Activated naive CD4-positive, alpha-beta T cell treated with anti-CD3 and anti-CD28 coated beads, Interleukin-2, amount 10 ng/mL, durations not matched to agents 7 days and 5 days (primary cell): ENCODE measurements at places on chromosomes 2 and 18.

- H3K36me3 ChIP-seq: no peaks in the 10 kb centered on the region
- no peak overlapping the region for H3K27ac ChIP-seq
- no peaks in the 10 kb centered on the region for H3K4me1 ChIP-seq
- no peak for DNase-seq
- H3K4me3 ChIP-seq: no peak overlapping the region
These were observed 356.6 kb downstream of the RIT2 start for GRCh38 chr18:42758852-42759251.

DNA sequence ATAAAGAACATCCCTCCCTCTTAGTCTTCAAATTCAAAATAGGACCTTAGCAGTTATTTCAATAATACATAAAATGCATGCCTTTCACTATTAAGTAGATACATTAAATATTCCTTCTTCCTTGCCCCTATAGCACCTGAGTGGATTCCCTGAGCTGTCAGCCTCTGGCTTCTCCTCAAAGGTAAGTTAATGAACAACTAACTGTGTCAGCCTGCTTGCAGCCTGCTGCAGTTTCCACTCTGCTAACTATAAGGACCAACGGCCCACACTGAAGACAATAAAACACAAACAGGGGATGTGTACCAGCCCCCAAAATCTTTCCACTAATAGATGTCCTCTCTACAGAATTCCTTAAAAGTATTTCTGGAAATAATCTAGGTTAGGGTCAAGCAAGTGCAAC, 5.0 kb downstream of the KCTD1 start:
- peaks cover 20% of the 10 kb centered on the region for H3K4me1 ChIP-seq
- H3K36me3 ChIP-seq: peaks cover 7% of the 10 kb centered on the region
- H3K27me3 ChIP-seq: peaks cover 17% of the 10 kb centered on the region
- DNase-seq: no peak
- no peak overlapping the region for H3K27ac ChIP-seq

DNA sequence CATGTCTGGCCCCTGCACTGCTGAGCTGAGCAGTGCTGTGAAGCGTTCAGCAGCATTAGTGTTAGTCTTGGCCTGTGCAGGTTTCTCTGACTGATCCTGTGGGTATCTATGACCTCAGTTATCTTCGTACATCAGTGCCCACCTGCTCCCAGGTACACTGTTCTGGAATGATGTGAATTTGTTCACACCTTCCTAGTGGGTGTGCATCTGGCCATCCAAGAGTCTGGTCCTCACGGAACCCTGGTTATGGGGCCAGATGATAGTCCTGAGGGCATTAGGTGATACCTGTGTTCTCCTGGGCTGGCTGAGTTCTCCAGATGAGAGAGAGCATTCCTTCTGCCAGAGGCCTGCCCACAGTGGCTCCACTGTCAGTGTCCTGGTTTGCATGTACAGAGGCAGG, 57.2 kb downstream of the INPP4A start:
- DNase-seq: no peak
- H3K36me3 ChIP-seq: peaks cover 77% of the 10 kb centered on the region
- no peaks in the 10 kb centered on the region for H3K27me3 ChIP-seq

DNA sequence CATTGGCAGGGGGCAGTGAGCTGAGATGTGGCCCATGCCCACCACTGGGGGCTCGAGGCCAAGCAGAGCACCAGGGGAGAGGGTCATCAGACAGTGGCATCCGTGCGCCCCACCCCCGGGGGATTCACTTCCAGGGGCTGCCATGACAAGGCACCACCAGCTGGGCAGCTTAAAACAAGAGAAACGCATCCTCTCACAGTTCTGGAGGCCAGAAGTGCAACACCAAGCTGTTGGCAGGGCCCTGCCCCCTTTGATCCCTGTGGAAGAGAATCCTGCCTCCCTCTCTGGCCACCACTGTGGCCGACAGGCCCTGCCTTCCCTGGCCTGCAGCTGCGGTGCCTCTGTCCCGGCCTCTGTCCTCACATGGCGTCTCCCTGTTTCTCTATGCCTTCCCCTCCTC, 187.7 kb upstream of the ID2 start:
- DNase-seq: no peak
- H3K4me3 ChIP-seq: no peak overlapping the region
- no peaks in the 10 kb centered on the region for H3K36me3 ChIP-seq
- peaks cover 42% of the 10 kb centered on the region for H3K27me3 ChIP-seq
- H3K27ac ChIP-seq: no peak overlapping the region
- peaks cover 19% of the 10 kb centered on the region for H3K4me1 ChIP-seq

GRCh38 chr2:170827841-170828532, 11.3 kb downstream of the GAD1 start:
- H3K27me3 ChIP-seq: peaks cover 88% of the 10 kb centered on the region
- no peak overlapping the region for H3K4me3 ChIP-seq
- H3K27ac ChIP-seq: no peak overlapping the region
- peaks cover 2% of the 10 kb centered on the region for H3K36me3 ChIP-seq
- no peak for DNase-seq
- peaks cover 2% of the 10 kb centered on the region for H3K4me1 ChIP-seq

GRCh38 chr2:121202541-121203310, 82.3 kb downstream of the TFCP2L1 start:
- H3K27ac ChIP-seq: no peak overlapping the region
- no peaks in the 10 kb centered on the region for H3K4me1 ChIP-seq
- no peak for DNase-seq
- H3K36me3 ChIP-seq: no peaks in the 10 kb centered on the region
- peaks cover 5% of the 10 kb centered on the region for H3K27me3 ChIP-seq

- peaks cover 4% of the 10 kb centered on the region for H3K27me3 ChIP-seq
- no peak overlapping the region for H3K4me3 ChIP-seq
- peaks cover 33% of the 10 kb centered on the region for H3K4me1 ChIP-seq
These were observed 38.7 kb upstream of the POMC start for GRCh38 chr2:25207078-25207545.

- H3K27ac ChIP-seq: no peak overlapping the region
- no peaks in the 10 kb centered on the region for H3K4me1 ChIP-seq
- H3K27me3 ChIP-seq: peaks cover 16% of the 10 kb centered on the region
- no peak overlapping the region for H3K4me3 ChIP-seq
- DNase-seq: no peak
These were observed 166.2 kb downstream of the SH3RF3 start for GRCh38 chr2:109295070-109295780.

DNA sequence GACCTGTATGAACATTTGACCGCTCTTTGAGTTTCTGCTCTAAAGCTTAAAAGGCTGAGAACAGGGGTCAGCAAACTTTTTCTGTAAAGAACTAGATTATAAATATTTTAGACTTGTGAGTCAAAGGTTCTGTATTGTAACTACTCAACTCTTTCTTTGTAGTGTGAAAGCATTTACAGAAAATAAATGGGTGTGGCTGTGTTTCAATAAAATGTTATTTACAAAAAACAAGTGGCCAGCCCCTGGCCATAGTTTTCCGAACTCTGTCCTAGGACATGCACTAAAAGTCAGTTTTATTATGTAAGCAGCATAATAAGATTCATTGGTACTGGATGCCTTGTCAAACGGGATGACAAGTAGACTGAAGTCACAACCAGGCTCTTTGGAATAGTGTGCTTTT, 434.9 kb downstream of the ZEB2 start:
- no peak for DNase-seq
- no peak overlapping the region for H3K27ac ChIP-seq
- H3K4me3 ChIP-seq: no peak overlapping the region
- no peaks in the 10 kb centered on the region for H3K4me1 ChIP-seq
- H3K36me3 ChIP-seq: no peaks in the 10 kb centered on the region

DNA sequence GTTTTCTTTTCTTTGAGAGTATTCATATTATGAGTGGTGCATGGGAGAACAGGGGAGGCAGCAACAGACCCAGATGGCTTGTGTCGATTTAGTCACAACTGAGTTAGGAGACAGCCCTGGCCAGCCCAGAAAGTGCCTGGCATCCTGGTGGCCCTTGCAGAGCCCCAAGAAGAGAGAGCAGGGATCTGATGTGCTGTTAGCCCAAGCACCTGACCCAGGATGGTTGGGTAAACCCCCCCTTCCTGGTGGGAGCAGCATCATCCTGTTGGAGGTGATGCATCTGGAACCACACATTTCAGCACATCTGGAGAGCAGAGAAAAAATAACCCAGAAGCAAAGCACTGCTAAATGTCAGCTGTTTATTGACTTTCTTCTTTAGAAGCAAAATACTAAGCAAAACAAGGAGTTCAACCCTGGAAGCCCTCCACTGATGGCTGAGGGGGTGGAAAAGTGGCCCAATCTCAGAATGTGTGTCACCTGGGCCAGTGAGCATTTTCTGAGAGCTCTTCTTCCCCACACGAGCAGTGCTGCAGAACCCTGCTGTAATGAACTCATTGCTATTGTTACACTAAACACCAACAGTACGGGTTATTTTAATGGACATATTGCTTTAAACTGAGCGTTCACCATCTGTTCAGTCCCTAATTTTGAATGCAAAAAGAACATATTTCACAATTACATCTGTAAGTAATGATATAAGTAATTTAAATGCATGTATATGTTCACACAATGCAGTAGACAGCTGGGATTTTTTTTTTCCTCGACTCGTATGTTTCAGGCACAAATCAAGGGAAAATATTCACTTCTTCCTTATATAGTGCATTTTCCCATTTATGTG, 100.6 kb upstream of the SMIM21 start:
- no peaks in the 10 kb centered on the region for H3K36me3 ChIP-seq
- no peak for DNase-seq
- peaks cover 3% of the 10 kb centered on the region for H3K27me3 ChIP-seq
- H3K27ac ChIP-seq: no peak overlapping the region
- no peaks in the 10 kb centered on the region for H3K4me1 ChIP-seq
- no peak overlapping the region for H3K4me3 ChIP-seq

- H3K4me3 ChIP-seq: no peak overlapping the region
- no peaks in the 10 kb centered on the region for H3K27me3 ChIP-seq
- no peak overlapping the region for H3K27ac ChIP-seq
- no peaks in the 10 kb centered on the region for H3K36me3 ChIP-seq
These were observed 108.2 kb downstream of the COMMD1 start for GRCh38 chr2:62013641-62014040.

DNA sequence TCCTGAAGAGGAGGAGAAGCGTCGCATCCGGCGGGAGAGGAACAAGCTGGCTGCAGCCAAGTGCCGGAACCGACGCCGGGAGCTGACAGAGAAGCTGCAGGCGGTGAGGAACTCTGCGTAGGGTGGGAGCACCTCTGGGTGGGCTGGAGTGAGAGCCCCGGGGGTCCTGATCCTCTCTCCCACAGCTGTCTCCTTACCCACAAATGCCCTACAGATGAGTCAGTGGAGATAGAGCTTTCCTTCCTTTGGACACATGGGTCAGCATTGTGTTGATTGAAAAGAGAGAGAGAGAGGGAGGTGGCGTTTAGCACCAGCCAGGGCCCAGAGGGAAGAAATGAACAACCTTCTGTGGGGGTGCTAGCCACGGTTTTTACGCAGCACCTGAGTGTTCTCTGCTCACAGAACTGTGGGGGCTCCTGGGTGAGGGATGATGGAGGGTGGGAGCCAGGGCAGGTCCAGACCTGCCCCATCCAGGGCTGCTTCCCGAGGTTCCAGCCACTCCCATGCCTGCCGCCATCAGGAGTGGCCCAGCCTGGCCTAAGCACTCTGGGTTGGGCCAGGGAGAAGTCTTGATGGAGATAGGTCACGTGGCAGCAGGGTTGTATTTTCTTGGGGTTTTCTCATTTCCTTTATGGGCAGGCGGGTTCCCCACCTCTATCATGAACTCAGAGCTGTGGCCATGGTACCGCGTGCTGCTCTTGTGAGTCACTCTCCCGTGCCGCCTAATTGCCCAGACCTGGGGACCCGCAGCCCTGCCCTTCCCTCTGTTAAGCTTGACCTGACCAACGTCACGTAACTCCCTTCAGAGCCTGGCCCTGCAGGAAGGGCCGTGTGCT, 16.3 kb downstream of the FOSL2 start:
- peaks cover 76% of the 10 kb centered on the region for H3K4me1 ChIP-seq
- peak overlapping the region; percentile 24 for H3K4me3 ChIP-seq
- H3K27me3 ChIP-seq: no peaks in the 10 kb centered on the region
- H3K27ac ChIP-seq: peak overlapping the region; percentile 96

GRCh38 chr2:179239195-179239594, 25.4 kb downstream of the SESTD1 start:
- no peak overlapping the region for H3K4me3 ChIP-seq
- no peak for DNase-seq
- peaks cover 11% of the 10 kb centered on the region for H3K36me3 ChIP-seq
- peak overlapping the region; percentile 33 for H3K27ac ChIP-seq
- no peaks in the 10 kb centered on the region for H3K27me3 ChIP-seq

DNA sequence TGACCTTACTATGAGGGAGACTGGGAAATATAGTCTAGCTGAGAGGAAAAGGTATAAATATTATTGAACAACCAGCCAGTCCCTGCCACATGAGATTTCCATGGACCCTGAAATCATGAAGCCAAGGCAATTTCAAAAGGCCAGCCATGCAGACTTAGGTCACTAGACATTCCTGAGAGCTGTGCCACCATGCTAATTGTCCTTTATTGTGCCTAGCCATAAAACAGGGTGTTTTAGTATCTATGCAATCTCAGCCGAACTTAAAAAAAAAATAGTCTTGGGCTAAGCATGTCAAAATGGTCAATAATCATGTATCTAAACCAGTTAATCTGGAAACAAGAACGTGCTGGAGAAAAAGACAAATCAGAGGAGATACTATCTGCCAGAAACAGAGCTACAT, 269.5 kb downstream of the LNPK start:
- H3K27me3 ChIP-seq: no peaks in the 10 kb centered on the region
- H3K4me3 ChIP-seq: no peak overlapping the region
- no peaks in the 10 kb centered on the region for H3K36me3 ChIP-seq
- H3K27ac ChIP-seq: no peak overlapping the region
- DNase-seq: no peak

DNA sequence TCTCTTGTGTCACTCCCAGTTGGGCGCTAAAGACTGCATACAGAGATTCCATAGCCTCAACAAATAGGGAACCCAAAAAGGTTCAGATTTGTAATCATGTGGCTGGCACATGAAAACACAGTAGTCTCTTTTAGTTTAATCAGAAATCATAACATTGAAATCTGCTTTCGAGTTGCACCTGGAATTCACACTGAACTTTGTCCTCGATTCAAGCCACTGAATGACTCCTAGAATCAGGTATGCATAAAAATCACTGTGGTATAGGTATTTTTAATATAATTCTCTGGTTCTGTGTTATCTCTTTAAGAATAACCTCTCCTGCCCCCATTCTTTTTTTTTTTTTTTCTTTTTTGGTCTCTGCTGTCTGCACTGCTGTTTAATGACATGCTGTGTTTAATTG, 150.2 kb downstream of the KCNH7 start:
- DNase-seq: no peak
- no peak overlapping the region for H3K4me3 ChIP-seq
- H3K27ac ChIP-seq: no peak overlapping the region

GRCh38 chr18:30971338-30971956, 71.1 kb downstream of the DSC3 start:
- no peaks in the 10 kb centered on the region for H3K36me3 ChIP-seq
- no peaks in the 10 kb centered on the region for H3K4me1 ChIP-seq
- no peak overlapping the region for H3K27ac ChIP-seq
- H3K27me3 ChIP-seq: no peaks in the 10 kb centered on the region
- no peak for DNase-seq
- H3K4me3 ChIP-seq: no peak overlapping the region

- peaks cover 35% of the 10 kb centered on the region for H3K4me1 ChIP-seq
- H3K36me3 ChIP-seq: no peaks in the 10 kb centered on the region
- H3K4me3 ChIP-seq: no peak overlapping the region
These were observed 58.6 kb downstream of the ODC1 start for GRCh38 chr2:10389573-10389972.

- DNase-seq: peak; percentile 69
- peaks cover 25% of the 10 kb centered on the region for H3K4me1 ChIP-seq
- H3K4me3 ChIP-seq: peak overlapping the region; percentile 65
- H3K27ac ChIP-seq: no peak overlapping the region
- peaks cover 5% of the 10 kb centered on the region for H3K36me3 ChIP-seq
- H3K27me3 ChIP-seq: peaks cover 95% of the 10 kb centered on the region
These were observed 2.4 kb upstream of the HOXD12 start for GRCh38 chr2:176096986-176097819.
